Stomach (tissue), 19 donors: ENCODE measurements at places on chromosomes 11 and 22.

- DNase-seq = no peak
Measured at GRCh38 chr11:127471662-127472061, 471.1 kb upstream of the KIRREL3 start.

DNA sequence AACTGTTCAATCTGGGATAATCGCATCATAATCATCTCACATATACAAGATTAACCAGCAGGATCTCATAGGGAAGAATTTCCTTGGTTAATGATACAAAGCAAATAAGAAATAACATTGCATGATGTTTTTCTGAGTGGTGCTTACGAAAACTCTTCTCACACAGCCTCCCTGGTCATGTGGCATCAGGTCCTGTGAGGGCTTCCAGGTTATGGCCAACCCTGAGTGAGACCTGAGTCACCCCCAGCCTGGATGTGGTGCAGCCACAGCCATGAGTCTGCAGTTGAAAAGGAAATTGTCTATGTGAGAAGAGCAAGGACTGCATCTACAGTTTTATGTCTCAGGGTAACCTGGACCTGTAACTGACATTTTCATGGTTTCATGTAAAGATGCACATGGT lies 90.5 kb upstream of the XKR3 start:
- DNase-seq = no peak

GRCh38 chr22:39925909-39926679 lies 25.2 kb downstream of the GRAP2 start:
- DNase-seq = no peak

DNA sequence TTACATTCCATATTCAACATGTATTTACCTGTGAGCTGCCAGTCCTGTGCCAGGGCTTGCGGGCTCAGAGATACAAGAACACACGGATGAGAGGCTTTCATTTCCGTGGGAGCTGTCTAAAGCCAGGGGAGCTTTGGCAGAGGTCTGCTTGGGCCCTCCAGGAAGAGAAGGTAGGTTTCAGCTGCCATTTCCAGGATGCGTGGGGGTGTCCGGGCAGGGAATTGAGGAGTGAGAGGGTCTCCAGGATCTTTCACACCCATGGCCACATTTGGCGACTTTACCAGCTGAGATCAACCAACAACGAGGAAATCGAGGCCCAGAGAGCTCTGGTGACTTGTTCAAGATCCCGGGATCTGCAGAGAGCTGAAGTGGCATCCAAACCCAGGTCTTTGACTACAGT lies 119.6 kb downstream of the BUD13 start:
- no peak for DNase-seq
